GM04504 (cell line): ENCODE measurements at places on chromosomes 3 and 15.

GRCh38 chr3:46978985-46979944, at the start of gene NBEAL2:
TSS of gene NBEAL2 (plus strand) at chr3:46979666. CDS start at chr3:46979862, 196 bp downstream.
- peak; percentile 62 for DNase-seq

DNA sequence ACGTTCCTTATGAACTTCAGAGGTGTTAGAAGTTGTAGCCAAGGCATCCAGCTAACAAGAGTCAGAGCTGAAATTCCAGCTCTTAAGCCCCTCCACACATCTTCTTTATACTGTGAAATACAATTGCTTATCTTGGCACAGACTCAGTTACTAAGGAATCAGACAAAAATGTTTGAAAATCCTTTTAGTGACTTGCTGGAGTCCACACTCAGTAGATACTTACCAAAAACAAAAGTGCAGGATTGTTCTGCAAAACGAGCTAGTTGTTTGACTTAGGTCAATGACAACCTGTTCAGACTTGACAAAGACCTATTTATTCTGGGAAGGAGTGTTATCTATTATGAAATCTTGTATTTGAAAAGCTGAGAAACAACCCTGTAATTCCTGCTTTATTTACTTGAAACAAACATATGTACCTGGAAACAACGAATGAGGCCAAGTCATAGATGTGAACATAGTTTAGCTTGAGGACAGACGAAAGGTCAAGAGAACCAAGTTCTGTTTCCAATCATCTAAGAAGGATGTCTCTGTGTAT, 38.5 kb downstream of the B3GNT5 start:
- no peak for DNase-seq

DNA sequence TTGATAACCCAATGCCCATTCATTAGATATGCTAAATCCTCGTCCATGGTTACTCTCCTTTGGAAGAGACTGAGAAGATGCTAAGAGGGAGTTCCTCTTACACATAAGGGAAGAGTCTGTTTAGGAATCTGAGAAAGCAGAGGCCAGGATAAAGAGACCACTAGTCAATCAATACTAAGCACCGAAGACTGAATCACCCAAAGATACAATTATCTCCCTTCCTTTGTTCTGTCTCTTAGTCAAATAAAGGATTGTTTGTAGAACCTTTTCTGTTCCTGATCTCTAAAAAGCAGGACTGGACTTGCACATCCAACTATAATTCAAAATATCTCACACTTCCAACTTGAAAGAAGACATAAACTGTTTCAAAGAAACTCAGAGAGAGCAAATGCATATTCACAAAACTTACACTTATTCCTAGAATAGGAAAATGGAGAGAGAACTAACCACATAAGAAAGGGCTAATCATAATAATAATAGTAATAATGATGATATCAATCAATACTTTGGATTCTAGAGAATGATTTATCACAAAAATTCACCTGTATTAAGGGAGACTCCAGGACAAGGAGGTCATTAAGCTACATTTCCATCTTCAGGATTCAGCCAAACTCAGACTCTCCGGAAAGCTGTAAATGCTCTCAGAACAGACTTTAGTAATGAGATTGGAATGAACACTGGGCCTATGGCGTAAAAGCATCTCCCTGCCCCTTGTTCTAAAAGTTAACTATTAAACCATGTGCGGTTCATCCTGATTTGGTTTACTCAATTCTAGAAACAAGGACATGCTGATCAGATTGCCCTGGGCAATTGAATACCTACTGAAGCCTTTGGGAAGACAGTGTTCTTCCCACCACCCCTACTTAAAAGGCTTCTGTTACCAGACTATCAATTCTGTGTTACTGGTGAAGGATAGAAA, 401.5 kb downstream of the ZBTB20 start:
- peak; percentile 47 for DNase-seq

GRCh38 chr15:65027593-65027992, 1.8 kb downstream of the MTFMT start:
- no peak for DNase-seq

DNA sequence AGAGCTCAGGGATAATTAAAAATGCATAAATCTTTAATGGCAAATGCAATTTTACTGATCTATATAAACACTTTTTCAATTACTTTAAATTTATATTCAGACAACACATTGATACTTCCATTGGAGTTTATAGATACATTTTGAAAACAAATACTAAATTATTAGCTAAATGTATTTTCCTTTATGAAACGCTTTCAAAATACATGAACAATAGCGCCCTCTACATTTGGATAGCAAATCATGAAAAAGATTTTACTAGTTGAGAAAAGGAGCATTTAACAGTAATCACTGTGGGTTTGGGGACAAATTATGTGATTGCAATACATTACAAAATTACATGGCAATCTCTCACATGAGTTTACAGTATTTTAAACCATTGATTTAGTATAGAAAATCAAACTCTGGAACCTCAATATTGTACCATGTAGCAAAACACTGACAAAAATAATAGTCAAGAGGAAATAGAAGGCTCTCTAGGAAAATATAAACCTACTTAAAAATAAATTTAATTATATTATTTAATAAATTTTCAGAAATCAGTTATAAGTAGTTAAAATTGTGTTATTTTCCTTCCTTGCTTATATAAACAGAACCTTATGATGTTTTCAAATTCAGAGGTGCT, 207.9 kb downstream of the ZIC1 start:
- DNase-seq: no peak

DNA sequence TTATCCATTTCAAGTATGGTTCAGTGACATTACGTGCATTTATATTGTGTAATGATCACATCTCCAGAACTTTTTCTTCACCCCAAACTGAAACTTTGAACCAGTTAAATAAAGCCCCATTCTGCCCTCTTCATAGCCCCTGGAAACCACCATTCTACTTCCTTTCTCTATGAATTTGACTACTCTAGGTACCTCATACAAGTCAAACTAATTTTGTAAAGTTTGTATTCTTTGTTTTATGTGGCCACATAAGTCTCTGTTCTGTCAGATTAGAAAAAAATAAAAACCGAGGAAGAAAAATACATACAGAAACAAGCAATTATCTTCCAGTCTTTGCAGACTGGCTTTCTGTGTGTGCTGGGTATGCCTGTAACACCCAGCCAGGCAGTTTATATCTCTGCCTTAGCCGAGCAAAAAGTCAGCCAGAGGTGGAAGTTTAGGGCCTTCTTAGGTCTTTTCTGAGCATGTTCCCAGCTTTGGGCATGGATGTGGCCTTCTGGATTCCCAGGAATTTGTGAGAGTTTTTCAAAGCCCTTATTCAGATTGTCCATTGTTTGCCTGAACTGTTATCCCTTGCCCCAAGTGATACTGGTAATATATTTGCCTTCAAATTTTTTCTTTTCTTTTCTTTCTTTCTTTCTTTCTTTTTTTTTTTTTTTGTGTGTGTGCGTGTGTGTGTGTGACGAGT, 6.0 kb upstream of the GRAMD1C start:
- no peak for DNase-seq

GRCh38 chr15:84616235-84616634, 15.4 kb downstream of the ZSCAN2 start:
- no peak for DNase-seq

DNA sequence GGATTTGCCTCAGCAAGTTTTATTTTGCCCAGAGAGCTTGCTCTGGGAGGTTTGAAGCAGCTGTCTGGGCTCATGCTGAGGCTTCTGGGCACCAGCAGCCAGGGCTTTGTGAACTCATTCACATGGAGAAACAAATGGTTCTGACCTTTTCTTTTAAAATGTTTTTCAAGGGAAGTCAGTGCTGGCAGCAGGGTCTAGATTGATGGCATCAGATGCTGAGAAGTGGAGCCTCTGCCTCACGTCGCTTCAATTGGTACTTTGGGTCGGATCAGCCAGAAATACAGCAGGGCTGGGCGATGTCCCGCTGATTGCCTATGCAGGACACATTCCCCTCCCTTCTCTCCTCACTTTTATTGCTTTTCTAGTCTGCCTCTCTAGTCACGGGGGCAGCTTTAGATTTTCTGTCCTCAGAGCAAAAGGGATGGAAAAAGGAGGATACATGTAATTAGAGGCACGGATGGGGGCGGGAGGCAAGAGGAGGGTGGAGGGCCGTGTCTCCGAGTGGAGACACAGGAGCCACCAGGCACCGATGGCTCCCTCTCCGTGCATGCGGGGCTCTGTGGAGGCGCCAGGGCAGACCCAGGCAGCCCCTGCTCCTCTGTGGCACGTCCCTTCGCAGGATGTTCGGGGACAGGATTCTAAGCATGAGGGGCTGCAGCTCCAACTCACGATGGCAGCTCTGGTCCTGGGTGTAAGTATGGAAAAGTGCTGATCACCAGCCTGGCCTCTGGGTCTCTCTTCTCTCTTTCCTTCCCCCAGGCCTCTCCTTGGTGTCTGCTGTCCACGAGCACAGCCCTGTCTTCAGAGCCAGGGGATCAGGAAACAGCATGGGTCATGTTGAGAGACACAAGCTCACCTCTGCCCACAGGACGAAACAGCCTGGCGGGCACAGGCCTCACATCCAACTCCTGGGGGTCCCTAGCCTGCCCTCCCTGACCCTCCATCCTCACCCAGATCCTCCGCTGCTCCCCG, 116.1 kb downstream of the FAM43A start:
- DNase-seq: no peak

DNA sequence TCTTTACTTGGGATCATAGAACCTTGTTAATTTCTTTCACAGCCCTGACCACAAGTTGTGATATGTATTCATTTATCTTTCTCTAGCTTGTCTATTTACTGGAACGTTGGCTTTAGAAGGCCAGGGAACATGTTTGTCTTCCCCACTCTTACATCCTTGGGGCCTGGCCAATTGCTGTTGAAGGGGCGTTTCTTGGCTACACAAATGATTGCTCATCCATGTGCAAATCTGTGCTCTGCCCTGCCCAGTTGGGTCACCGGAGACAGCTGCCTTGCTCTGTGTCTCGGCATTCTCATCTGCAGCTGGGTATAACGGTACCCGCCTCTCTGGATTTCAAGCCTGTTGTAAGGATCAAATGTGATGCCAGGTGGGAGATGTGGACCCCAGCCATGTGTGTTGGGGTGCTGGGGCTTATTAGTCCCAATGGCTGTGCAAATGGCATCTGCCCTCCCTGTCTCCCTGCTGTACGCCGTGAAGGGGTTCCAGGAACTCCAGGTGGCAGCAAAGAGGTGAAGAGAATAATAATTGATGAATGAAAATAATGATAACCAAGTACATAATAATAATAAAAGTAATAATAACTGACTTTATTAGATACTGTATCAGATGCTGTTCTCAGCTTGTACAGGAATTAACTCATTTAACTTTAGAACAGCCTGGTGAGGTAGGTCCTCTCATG, 24.0 kb upstream of the TLE3 start:
- peak; percentile 63 for DNase-seq

- DNase-seq: no peak
Observed at GRCh38 chr3:47163169-47164006, 525 bp downstream of the SETD2 start.

- no peak for DNase-seq
Observed at GRCh38 chr3:129015388-129016105, 14.4 kb downstream of the EFCC1 start.

- DNase-seq: no peak
Observed at GRCh38 chr15:101107625-101108460, 144.0 kb downstream of the CHSY1 start.
